ENCODE measurements at places on chromosomes 1 and 21. TPM values are rescaled to one million over a fixed set of nuclear protein-coding genes. Genes with fewer than 3 reads are reported as not detected.

GRCh38 chr1:111605576-111605975 lies 14.0 kb upstream of the RAP1A start:
- no peak for DNase-seq

- no peak for DNase-seq
Observed at GRCh38 chr21:17195976-17196375, 316.9 kb upstream of the CXADR start.

DNA sequence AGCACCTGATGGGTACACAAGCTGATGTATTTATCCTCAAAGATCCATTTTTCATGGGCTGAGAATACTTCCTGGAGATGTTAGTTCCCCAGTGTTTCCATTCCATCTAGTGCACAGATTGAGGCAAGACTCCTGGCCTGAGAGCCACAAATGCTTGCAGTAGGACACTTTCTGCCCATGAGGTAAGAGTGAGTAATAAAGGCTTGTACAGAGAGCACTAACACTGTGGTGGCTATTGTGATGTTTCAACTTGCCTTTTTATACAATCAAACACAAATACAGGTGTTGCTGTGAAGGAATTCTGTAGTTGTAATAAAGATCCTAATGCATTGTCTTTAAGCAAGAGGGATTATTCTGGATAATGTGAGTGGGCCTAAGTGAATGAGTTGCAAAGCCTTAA lies 186.1 kb upstream of the ADAMTS5 start:
- DNase-seq = no peak

- no peak for DNase-seq
Observed at GRCh38 chr1:156488566-156489165, 11.9 kb downstream of the MEF2D start.

GRCh38 chr1:152932170-152932811 lies 14.7 kb upstream of the SPRR5 start:
- DNase-seq = no peak

- DNase-seq = no peak
Observed at GRCh38 chr1:65629788-65630187, 162.9 kb upstream of the PDE4B start.

- no peak for DNase-seq
Observed at GRCh38 chr1:154548028-154548427, 10.4 kb downstream of the UBE2Q1 start.

- no peak for DNase-seq
Observed at GRCh38 chr1:206873603-206874188, 8.3 kb downstream of the IL20 start.

DNA sequence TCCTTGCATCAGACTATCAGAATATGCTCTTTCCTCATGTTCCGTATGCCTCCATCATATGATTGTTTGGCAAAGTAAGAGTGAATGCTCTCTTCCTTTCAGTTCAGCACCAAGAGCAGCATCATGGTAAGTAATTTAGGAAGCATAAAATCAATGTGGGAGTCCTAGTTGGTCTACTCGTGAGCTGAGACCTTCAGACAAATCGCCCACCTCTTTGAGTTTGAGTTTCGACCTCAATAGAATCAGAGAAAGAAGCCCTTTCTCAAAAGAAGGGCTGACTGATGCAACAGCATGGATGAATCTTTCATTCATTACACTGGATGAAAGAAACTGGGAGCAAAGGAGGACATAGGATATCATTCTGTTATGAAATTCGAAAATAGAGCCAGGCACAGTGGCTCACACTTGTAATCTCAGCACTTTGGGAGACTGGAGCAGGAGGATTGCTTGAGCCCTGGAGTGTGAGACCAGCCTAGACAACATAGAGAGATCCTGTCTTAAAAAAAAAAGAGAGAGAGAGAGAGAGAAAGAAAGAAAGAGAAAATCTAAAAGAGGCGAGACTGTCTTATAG lies 112.5 kb downstream of the ZC3H11B start:
- DNase-seq = no peak

DNA sequence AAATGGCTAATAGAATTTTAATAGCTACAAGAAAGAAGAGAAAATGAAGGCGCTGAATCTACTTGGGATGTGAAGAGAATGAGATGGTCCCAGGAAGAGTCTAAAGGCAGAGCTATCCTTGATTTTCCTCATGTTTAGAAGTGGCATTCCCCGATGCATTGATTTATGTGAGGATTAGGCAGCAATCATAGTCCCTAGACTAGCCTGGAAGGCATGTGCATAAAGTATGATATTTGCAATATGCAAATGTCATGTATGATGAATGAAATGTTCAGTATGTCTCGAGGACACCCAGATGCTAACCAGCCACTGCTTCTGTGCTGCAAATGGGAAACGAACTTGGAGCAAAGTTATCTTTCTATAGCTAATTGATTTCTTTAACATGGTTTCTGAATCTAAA lies 641.5 kb upstream of the PLXNA2 start:
- DNase-seq = no peak

DNA sequence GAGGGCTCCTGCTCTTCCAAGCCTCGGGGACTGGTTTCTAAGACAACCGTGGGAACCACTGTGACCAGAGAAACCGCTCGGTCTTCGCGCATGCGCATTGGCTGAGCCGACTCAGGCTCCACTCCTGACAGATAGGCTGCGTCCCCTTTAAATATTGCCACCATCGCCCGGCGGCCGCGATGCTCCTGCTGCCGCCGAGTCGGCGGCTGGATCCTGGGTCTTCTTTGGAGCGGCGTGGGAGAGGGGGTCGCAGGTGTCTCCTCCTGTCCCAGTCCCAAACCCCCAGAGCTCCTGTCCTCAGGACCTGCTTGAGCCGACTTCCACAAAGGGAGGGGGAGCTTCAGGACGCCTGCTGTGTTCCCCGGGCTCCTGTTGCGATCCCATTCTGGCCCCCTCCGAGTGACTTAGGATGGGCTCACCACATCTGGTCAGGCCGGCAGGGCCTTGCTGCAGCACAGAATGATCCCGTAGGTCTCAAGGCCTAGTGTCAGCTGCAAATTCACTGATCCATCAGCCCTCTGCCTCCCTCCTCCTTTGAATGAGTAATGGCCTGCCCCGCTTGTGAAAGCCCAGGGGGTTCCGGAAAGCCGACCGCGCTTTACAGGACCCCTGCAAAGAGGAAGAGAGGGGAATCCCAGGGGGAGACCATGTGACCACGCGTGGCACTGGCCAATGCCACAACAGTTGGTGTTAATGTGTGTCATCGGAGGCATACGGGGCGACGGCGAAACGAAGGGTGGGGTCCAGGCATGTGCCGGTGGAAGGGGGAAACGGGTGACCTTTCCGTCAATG lies 683.2 kb upstream of the TPTE start:
- no peak for DNase-seq

DNA sequence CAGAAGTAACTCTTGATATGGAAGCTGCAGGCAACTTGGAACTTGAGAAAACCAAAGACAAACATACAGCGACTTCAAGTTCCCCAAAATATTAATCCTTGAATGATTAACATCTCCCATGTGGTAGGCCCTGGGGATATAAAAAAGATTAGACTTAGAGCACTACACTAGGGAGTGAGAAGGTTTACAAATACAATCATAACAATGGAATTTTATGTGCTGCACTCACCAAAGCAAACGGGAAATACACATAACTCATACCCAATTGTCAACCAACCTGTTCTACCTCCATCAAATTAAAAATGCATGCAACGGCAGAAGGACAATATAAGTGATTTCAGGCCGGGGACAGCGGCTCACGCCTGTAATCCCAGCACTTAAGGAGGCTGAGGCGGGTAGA lies 3.7 kb downstream of the SMYD3 start:
- DNase-seq = no peak

GRCh38 chr1:41566274-41566885 lies 81.9 kb upstream of the EDN2 start:
- DNase-seq = no peak

DNA sequence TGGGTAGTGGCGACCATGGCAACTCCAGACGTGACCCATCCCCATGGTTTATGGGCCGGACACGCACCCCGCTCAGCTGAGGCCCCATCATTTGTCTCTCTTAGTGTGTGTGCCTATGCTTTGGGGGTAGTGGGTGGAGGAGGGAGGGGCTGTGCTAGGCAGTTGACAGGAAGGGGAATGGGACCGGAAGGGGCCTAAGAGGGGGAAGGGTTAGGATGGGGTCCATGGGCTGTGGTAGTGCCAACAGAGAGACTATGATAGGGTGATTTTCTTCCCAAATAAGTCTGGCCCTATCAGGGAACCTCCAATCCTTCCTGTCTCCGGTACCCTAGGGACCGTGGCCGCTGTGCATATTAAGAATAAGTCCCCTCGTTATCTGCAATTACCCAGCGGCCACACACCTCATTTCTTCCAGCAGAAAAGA lies 9.9 kb downstream of the DMAP1 start:
- DNase-seq = no peak

- peak; percentile 84 for DNase-seq
Observed at GRCh38 chr1:27122652-27123051, 32.3 kb downstream of the SLC9A1 start.

DNA sequence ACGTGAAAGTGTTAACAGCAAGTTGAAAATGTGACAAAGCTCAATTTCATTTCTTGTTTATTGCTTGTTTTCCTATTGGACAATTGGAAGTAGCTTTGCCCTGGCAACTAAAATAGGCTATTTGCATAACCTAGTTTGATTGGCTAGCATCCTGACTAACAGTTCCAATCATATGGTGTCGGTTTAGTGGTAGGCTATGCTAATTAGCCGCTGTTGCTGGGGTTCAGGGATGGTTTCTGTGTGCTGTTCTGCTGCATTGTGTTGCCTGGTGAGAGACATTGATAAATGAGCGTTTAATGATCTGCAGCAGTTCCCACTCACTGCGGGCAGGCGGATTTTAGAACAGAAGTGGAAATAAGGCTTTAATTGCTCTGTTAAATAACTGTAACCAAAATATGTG lies 68.5 kb downstream of the DYRK1A start:
- no peak for DNase-seq

GRCh38 chr1:227166559-227166958 lies 151.7 kb downstream of the CDC42BPA start:
- DNase-seq = no peak

GRCh38 chr1:19619697-19620384 lies 24.3 kb upstream of the NBL1 start:
- DNase-seq = peak; percentile 54

GRCh38 chr1:17239420-17239819 lies 9.5 kb upstream of the PADI3 start:
- no peak for DNase-seq

- no peak for DNase-seq
Observed at GRCh38 chr21:42111470-42111743, 40.3 kb downstream of the UMODL1 start.

DNA sequence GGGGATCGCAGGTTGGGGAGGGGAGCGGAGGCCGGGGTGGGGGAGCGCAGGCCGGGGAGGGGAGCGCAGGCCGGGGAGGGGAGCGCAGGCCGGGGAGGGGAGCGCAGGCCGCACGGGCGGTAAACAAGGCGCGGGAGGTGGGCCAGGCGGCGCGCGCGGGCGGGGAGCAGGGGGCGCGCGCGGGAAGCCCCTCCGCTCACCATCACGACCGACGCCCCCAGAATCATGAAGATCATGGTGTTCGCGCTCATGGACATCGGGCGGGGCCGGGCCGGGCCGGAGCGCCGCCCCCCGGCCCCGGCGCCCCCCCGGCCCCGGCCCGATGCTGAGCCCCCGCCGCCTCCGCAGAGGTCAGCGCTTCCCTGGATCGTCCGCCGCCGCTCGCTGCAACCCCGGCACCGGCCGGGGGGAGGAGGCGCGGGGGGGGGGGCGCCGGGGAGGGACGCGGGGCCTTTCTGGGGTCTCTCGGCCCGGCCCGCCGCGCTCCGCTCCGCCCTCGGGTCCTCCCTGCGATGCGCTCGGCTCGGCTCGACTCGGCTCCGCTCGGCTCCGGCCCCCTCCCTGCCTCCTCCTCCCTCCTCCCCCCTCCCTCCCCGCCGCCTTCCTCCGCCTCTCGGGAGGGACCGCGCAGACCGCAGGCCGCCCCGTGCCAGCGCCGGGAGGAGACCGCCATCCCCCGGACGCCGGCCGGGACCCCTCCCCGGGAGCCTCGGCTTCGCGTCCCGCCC lies at the start of gene TMEM240:
Gene TMEM240 (minus strand): TSS at position 535 of the 728 bp plus-strand sequence. CDS start 278 bp downstream, at position 257.
- DNase-seq = peak; percentile 74

DNA sequence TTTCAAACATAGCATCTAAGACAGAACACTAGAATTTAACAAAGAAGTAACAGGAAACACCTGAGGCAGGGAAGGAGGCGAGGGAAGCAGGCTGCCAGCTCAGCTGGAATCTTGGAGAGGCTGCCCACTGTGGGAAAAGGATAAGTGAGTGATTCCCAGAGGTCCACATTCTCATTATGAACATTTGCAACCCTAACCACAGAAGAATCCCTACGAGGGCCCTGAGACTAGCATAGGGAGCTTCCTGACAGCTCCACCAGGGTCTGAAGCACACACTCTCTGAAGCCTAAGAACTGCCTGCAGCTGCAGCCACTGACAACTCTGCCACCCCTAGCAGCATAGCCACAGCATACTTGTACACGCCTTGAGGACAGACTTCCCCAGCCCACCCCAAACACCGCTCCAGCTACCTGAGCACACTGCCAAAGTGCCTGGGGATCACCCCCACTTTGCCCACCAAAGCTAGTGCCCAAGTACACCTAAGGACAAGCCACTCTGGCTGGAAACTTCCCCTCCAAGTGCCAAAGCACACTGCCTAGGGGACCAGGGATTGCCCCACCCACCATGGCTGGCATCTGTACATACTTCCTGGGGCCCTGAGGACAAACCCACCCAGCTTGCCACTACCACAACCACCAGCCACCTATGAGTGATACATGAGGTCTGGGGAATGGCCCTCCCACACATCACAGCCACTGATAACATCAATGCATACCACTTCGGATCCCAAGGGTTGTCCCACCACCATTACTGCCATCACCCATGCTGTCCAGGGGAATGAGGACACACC lies 76.6 kb upstream of the GUCA2A start:
- DNase-seq = no peak

- no peak for DNase-seq
Observed at GRCh38 chr1:247338723-247339275, 7.1 kb upstream of the ZNF496 start.

DNA sequence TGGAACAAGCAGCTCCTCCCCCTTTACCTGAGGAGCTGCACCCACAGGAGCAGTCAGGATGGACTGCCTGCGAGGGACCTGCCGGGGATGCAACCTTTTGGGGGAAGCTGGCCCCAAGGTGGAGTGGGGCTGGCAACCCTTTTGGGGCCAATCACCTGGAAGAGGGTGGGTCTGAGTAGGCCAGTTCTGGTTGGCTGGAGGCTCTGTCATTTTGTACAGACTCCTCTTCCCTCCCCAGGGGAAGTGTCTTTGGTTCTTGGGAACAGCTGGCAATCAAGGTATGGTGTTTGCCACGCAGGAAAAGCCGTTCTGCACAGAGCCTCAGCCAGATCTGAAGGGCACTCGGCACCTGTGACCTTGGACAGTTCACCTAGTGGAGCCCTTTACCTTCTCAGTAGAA lies 280 bp upstream of the A3GALT2 start:
- DNase-seq = no peak

PDXK gene
- 188 TPM for total RNA-seq

BMP8A gene
- 4.4 TPM for total RNA-seq

TACSTD2 gene
- total RNA-seq = 0.37 TPM

CLDN19 gene
- not detected for total RNA-seq

TNFRSF8 gene
- total RNA-seq = 0.15 TPM

CA6 gene
- total RNA-seq = not detected

GSTM3 gene
- total RNA-seq = 8.7 TPM

TADA1 gene
- total RNA-seq = 9.5 TPM

SMCP gene
- total RNA-seq = not detected

SYNJ1 gene
- total RNA-seq = 13.1 TPM

DYNLT5 gene
- 0.17 TPM for total RNA-seq

BARHL2 gene
- total RNA-seq = not detected

MYOC gene
- 1.9 TPM for total RNA-seq

LIPI gene
- total RNA-seq = not detected

IQGAP3 gene
- total RNA-seq = 10.5 TPM

All from left colon (tissue), 2 donors.